ENCODE measurements at places on chromosomes 2 and 18. TPM values are rescaled to one million over a fixed set of nuclear protein-coding genes. Genes with fewer than 3 reads are reported as not detected.

The PSME4 gene
- 47.8 TPM for polyA plus RNA-seq

DNA sequence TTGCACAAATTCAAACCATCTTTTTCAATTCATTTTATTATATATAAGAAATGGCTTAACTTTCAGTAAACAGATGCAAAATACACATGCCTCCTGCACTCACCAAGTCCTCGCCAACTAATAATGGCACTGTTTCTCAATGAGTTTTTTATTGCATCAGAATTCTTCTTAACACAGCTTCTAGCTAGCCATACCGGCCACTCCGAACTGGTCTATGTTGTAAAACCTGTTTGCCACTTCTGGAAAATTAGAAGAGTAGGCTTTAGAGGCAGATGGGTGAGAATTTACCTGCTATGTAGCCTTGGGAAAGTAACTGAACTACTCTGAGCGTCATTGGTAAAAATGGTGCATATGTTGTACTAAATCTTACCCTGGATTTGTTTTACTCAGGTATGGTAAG lies 100.6 kb upstream of the LHCGR start:
- no peak for DNase-seq

DNA sequence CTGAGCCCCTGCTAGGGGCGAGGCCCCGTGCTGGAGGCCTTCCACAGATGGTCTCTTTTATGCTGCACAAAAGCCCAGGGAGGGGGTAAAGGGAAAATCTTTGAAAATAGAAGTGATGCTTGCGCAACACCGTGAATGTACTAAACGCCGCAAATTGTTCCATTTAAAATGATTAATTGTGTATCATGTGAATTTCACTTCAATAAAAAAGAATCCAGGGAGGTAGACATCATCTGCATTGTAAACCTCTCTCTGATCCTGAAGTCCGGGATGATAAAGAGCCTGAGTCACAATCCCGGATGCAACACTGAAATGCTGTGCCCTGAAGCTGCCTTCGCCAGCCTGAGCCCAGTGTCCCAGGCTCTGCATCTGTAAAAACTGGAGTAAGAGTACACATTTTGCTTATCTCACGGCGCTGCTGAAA lies 107.7 kb upstream of the PPP1CB start:
- DNase-seq = no peak

- DNase-seq = no peak
Measured at GRCh38 chr18:79305911-79306310, 89.8 kb upstream of the NFATC1 start.

DNA sequence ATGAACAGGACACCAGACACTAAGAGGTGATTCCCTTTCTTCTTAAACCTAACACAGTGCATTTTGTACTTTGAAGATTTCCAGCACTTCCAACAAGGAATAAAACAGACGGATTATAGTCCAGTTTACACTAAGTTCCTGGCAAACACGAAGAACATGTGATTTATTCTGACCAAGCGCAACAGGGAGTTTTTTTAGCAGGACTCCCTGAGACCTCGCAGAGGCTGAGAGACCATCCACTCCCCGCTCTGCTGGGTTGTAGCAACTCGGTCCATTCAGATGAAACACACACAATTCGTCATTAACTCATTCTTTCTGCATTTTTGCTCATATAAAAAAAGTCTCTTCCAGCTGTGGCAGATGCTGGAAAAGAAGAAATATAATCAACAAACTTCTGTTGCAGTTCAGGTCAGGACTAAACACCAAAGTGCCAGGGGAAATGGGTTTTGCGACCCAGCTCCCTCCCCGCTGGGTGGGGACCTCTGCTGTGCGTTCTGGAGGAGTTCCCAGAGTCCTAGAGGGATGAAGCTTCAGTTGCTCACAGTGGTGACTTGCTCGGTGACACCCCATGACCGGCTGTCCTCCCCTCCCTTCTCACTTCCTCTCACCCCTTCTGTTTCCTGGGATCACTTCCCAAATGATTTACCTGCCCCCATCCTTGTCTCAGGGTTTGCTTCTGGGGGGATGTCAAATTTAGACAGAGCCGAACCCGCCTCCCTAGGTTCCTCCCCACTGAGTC lies 52.5 kb downstream of the KCNF1 start:
- no peak for DNase-seq

GRCh38 chr2:10252661-10253060 lies 50.0 kb upstream of the HPCAL1 start:
- no peak for DNase-seq

GRCh38 chr2:74314107-74314506 lies 29.1 kb downstream of the SLC4A5 start:
- no peak for DNase-seq
